Frontal cortex (tissue), 4 donors: ENCODE measurements at places on chromosomes 7 and 10.

DNA sequence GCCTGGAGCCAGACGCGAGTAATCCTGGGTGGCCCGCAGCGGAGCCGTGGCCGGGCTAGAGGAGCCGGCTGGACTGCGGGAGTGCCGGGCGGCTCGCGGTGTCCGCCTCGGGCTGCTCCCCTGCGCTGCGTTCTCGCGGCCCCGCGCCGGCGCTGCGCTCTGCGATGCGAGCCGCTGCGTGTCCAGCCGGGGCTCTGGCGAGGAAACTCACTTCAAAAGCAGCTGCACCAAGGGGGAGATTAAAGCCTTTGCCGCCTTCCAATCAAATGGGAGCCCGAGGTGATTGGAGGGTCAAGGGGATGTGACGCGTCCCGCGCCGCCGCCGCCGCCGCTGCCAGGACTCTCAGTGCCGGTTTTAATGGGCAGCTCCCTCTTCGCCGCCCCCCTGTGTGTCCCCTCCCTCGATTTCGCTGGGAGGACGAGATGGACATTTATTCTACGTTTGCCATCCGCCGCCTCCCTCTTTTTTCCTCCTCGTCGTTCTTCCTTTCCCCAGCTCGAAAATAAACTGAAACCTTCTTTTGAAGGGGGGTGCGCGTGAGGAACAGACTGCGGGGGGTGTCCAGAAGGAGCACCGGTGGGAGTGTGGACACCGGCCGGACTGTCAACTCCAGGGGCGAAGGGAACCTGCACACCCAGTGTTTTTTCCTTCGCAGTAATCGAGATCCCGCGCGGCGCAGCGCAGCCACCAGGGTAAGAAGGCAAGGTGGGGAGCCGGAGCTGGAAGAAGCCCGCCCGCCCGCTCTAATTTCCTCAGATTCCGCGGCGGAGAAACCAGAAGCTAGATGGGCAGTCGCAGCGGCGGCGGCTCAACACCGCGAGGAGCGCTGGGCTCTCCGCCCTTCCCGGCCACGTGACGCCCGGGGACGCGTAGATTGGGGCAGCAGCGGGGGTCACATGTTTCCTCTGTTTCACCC, at the start of gene ZNF503:
ZNF503 (minus strand) TSS at position 196 of the 917 bp plus-strand sequence. CDS start 345 bp downstream, outside the sequence.
- peak; percentile 93 for DNase-seq

GRCh38 chr7:89072081-89072480, 276.5 kb upstream of the TEX47 start:
- no peak for DNase-seq

GRCh38 chr7:155506854-155507337, 39.5 kb downstream of the CNPY1 start:
- DNase-seq, result no peak

GRCh38 chr10:129792864-129793263, 171.2 kb downstream of the EBF3 start:
- DNase-seq, result no peak

GRCh38 chr7:156640257-156640948, at the start of gene RNF32:
Gene RNF32, plus strand, starts transcription at chr7:156640774. Its CDS starts 3,104 bp downstream, at chr7:156643878.
- peak; percentile 92 for DNase-seq

DNA sequence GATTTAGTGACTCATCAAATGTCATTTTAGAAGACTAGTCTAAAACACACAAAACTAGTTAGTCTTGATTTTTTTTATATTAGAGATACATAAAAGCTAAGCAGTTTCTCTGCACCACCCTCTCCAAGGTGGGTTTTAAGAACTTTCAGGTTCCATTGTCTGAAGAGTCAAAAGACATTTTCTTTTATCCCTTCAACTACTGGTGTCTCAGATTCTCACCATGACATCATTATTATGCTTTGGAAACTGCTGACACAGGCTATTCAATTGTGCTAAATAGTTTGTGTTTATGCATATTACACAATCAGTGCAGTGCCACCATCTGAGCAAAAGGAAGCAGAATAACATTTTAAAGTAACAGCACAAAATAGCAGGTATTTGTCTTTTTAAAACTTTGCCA, 52.2 kb downstream of the IGF2BP3 start:
- DNase-seq, result peak; percentile 11

- no peak for DNase-seq
Observed at GRCh38 chr10:89663144-89663543, 18.1 kb upstream of the PANK1 start.

DNA sequence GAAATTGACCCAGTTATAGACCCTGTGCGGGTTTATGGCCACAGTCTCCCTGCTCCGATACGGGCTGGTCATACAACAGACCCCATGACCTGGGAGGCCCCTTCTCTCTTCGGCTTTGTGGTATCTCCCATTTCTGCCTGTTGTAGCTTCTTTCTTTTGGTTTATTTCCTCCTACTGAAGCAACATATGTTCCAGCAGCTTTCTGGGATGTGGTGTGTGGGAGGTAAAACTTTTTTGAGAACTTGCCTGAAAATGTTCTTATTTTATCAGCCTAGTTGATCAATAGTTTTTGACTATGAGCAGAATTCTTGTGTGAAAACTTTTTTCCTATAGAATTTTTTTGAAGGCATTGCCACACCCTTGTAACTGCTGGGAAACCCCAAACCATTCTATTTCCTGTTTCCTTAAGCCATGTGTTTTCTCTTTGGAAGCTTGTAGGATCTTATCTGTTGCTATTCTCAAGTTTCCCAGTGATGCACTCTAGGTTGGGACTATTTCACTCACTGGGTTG, 80.0 kb downstream of the DAGLB start:
- no peak for DNase-seq

DNA sequence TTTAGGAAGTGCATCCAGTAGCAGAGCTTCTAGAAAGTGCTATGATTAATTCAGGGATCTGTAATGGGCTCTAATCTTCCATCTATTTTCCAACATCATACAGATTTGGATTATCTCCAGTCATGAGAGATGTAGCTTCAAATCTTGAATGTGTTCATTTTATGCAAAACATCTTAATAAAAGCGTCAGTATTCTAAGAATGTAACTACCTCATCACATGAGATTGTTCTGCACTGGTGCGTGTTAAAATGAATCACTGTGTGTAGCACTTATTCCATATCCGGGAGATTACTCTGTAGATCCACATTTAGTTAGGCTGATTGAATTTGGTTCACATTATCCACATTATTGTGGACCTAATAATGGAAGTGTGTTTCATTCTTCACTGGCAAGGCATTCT, 344.9 kb upstream of the CHRM2 start:
- no peak for DNase-seq

GRCh38 chr7:149459540-149460452, 1.1 kb downstream of the ZNF777 start:
- DNase-seq, result peak; percentile 57

DNA sequence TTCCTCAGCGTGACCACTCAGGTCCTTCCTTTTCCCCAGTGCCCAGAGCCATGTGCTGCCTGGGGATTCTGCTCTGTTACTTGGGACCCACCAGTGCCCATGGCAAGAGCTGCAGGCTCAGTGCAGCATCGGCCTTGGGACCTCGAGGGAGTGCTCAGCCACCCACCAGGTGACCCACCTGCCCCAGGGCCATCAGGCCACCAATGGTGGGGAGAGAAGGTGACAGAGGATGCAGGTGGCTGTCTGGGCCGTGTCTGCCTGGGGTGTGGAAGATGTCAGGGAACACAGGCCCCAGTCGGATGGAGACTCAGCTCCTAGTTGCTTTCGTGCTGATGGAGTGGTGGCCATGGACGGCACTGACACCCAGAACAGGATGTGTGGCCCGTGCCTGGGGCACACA, 104.7 kb upstream of the FAM20C start:
- DNase-seq, result no peak

- no peak for DNase-seq
Observed at GRCh38 chr7:95642173-95642572, 45.9 kb upstream of the PDK4 start.

GRCh38 chr7:140062118-140062527, 628 bp downstream of the PARP12 start:
- no peak for DNase-seq

GRCh38 chr7:130273081-130273932, 6.6 kb downstream of the CPA2 start:
- no peak for DNase-seq

GRCh38 chr7:29793507-29793906, 12.8 kb upstream of the WIPF3 start:
- no peak for DNase-seq

DNA sequence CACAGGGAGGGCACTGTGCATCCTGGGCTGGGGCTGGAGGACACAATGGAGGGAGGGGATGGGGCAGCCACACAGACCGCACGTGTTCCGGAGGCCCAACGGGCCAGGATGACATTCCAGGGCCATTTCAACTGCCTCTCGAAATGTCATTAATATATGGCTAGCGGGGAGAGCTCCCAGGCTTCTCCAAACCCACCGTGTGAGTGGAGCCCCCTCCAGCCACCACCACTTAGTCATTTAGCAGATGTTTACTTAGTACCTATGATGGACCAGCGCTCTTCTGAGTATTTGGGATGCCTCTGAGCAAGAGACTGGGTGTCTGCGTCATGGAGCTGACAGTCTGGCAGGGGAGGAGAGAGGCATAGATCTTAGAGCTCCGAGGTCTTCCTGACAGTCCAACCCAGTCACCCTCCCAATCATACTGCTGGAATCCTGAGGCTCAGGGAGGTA, 107.3 kb downstream of the ZMIZ1 start:
- DNase-seq, result no peak

DNA sequence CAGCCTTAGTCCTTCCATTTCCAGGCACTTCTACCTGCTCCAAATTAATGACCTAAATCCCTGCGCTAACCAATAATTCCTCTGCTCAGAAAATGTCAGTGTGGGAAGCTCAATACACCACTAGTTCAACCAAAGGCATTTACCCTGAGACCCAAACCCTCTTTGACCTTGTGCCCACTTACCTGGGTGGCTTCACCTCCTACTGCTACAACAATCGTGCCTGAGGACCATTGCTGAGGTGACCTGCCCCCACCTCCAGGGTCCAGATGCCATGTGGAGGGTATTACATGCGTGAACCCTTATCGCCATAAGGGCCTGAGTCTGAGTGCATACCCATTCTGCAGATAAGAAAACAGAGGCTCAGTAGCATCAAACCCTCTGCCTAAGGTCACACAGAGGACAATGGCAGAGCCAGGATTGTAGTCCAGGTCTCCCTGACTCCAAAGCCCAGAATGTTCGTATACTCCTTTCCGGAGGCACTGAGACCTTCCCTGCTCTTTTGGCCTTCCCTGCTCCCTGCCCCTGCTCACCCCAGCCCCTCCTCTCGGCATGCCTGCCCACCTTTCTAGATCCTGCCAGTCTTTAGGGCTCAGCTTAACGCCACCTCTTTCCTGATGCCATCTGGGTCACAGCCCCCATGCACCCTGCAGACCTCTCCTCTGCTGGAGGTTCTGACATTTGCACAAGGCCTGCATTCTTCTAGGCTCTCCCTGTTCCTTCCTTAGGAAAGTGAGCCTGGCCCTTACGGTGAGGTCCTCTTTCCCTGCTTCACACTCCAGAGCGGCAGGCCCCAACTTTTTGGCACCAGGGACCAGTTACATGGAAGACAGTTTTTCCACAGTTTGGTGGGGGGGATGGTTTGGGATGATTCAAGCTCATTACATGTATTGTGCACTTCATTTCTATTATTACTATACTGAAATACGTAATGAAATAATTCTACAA, 94.9 kb downstream of the CHST15 start:
- peak; percentile 2 for DNase-seq
